Aorta (tissue), 5 donors: ENCODE measurements at places on chromosomes 2 and 18. TPM values are rescaled to one million over a fixed set of nuclear protein-coding genes. Genes with fewer than 3 reads are reported as not detected.

Gene SLC4A3
- polyA plus RNA-seq = 2.9 TPM

- no peak for DNase-seq
Measured at GRCh38 chr2:17583166-17583565, 42.7 kb downstream of the VSNL1 start.

Gene MAP3K19
- not detected for polyA plus RNA-seq

Gene IL1F10
- polyA plus RNA-seq = not detected

GRCh38 chr18:11148680-11149440 lies 509 bp downstream of the PIEZO2 start:
- peak; percentile 76 for DNase-seq

- DNase-seq = no peak
Measured at GRCh38 chr2:54897420-54898310, 152.6 kb downstream of the RTN4 start.

DNA sequence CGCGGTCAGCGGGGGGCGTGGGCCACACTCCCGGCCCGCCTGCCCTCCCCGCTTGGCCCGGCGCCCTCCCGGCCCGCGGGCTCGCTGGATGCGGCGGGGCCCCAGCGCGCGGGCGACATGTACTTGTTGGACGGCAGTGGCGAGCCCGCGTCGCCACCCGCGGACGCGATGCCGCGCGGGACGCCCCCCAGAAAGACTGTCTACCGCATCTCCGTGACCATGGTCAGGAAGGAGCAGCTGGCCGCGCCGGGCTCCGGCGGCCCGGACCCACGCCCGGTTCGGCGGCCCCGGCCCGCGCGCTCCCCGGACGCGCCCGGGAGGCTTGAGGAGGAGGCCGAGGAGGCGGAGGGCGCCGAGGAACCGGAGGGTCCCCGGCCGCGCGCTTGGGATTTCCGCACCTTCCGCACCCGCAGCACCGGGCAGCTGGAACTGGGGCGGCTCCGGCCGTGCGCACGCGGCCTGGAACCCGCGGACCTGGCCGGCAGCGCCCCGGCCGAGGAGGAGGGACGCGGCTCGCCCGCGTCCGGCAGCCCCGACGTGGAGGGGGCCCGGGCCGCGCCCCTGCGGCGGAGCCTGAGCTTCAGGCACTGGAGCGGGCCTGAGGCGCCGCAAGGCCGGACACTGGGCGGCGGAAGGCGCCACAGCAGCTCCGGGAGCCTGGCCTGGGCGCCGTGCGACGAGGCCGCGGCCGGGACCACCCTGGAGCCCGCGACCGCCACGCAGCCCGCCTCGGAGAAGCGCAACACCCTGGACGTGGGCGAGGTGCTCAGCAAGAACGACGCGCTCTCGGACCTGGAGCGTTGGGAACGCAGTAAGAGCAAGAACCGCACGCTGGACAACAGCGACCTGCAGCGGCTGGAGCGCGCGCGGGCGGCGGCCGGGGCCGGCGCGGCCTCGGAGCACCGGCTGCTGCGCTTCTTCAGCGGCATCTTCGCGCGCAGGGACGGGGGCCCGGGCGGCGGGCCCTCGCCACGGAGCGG lies 176.4 kb downstream of the AGAP1 start:
- DNase-seq = peak; percentile 62

Gene GKN2
- 1.9 TPM for polyA plus RNA-seq

Gene CDK15
- 0.56 TPM for polyA plus RNA-seq

GRCh38 chr18:50518787-50519546 lies 40.9 kb upstream of the MAPK4 start:
- DNase-seq = no peak

DNA sequence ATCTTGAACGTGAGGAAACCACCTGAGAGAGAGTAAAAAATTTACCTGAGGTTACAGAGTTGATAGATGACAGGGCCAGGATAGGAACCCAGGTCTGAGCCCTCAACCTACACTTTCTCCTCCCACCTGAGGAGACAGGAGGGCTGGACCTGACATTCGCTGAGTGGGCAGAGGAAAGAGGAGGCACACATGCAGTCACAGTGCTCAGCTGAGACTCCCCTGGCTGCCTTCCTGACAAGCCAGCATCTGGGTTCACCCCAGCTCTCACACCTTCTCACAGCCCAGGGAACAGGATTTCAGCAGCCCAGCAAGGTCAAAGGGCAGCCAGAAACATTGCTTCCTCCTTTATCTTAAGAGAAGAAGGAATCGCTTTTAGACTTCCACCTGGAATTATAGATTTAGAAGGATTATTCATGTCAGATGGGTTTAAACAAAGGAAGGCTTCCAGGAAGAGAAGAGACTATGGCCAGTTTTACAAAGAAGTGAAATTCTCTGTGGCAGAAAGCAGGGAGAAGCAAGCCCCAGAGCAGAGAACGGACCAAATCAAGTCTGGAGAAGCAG lies 18.1 kb upstream of the PKDCC start:
- no peak for DNase-seq

DNA sequence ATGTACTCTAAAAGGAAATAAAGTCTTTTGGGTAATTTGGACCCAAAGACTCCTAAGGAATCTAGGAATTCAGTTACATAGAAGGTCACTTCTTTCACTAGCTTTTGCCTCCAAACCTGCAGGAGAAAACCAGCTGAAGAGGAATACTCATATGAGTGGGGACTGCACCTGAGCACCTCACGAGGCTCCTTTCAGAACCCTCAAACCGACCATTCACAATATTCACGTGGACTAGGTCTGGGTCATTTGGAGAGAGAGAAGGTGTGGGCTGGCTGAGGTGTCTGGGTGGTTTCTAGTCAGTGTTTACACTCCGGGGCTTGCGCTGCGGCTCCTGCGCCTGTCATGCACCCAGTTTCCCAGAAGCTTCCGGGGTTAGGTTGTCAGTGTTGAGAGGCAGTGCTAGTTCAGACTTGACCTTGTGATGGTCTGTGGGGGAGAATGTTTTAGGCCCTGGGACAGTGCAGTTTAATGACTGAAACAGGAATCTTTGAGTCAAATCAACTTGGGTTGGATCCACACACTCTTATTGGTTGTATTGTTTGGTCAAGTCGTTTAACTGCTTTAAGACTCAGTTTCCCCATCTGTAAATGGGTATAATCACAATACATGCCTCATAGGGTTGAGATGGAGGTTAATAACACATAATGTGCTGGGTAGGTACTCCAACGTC lies 78.4 kb downstream of the LIMS1 start:
- DNase-seq = no peak

DNA sequence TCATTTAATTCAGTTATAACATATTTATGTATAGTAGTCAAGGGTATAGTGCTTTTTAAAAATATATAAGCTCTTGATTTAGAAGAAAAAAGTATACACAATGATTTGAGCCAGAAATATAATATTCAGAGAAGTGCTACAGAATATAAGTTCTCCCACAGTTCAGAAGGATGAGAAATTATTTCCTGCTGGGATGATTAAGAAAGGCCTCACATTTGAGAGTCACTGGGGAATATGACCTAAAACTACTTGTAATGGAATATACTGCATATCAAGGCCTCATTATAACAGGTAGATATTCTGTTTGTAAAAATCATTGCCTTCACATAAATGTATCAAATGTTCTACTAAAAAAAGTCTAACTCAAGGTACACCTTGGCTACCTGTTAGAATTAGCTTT lies 203.5 kb downstream of the MBD2 start:
- no peak for DNase-seq

DNA sequence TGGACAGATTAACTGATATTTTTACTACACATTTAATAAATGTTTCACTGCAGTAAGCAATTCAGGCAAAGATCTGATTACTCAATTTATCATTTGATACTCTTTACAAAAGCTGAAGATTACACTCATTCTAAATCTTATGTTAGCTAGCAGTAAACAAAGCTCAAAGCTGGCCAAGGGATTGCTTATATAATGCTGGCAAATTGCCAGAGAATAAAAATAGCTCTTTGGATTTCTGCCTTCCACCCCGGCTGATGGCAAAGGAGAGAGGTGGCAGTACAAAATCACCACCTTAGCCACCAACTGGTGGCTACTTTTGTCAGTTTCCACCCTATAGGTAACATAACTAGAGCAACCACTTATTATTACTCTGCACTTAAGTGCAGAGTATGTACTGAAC lies 320.5 kb downstream of the FSIP2 start:
- no peak for DNase-seq

DNA sequence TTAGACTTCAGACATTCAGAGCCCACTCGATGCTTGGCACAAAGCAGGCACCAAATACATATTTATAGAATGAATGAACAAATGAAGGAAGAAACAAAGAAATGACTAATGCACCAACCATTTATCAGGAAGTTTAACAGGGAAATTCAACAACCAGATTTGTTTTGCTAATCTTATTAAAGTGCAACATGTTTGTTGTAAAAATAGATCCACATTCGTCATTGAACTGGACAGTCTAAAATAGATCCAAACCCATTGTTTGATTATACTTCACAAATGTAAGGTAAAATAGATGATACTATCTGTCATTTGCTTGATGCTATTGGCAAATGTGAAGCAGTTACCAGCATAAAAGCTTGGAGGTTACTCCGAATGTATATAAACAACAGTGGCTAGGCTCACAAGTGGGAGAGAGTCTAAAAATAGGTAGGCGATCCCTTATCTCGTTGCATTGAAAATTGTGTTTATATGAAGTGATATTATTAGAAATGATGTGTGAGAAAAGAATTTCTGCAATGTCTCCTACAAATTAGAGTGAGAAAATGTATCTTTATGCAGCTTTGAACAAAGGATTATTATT lies 246.2 kb downstream of the NEDD4L start:
- DNase-seq = no peak

Gene SPATA3
- polyA plus RNA-seq = not detected

Gene KCNE4
- polyA plus RNA-seq = 4.4 TPM

- no peak for DNase-seq
Measured at GRCh38 chr18:46772357-46772756, 15.5 kb upstream of the ST8SIA5 start.

Gene PARD3B
- 8.4 TPM for polyA plus RNA-seq
